ENCODE measurements at places on chromosomes 11 and 22. TPM values are rescaled to one million over a fixed set of nuclear protein-coding genes. Genes with fewer than 3 reads are reported as not detected.

The CAT gene
- 164 TPM for total RNA-seq

The STK33 gene
- 18.5 TPM for total RNA-seq

GRCh38 chr22:42022162-42022847, 23.7 kb downstream of the WBP2NL start:
- no peak for DNase-seq

The FAM227A gene
- total RNA-seq = 0.55 TPM

The CATSPER1 gene
- total RNA-seq = not detected

- DNase-seq = no peak
Measured at GRCh38 chr11:33160587-33160986, 693 bp downstream of the CSTF3 start.

DNA sequence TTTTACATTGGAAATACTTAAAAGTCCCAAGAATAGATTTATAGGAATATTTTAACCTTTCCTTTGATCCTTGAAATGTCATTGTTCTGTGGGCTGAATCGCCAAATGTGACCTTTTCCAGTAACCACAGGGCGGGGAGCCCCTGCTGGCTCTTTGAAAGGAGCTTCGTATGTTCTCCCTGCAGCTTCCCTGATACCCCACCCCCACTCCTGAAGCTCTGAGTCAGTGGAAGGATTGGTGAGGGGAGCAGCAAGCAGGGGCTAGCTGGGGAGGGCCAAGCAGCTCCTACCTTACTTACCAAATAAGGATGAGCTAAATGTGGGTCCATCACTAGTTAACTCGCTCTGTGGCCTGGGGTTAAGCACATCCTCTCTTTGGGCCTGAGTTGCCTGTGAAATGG, 87.7 kb downstream of the CHST1 start:
- no peak for DNase-seq

DNA sequence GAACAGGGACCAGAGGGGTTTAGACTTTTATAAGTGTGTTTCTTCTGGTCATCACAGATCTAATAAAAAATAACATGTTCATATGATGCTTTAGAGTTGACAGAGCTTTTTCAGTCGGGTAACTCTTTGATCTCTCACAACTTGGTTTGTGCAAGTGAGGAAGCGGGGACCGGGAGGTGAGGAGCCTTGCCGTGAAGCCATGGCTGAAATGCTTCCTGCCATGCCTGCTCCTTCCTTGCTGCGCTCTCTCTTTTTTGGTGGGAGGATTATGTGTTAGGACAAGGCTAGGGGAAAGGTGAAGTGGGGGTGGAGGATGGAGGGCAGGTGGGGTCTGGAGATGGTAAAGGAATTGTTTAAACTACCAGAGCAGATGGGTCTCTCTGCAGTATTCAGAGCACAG, 23.8 kb downstream of the TEAD1 start:
- DNase-seq = no peak

GRCh38 chr22:23089633-23090456, 19.5 kb downstream of the GNAZ start:
- DNase-seq = no peak

DNA sequence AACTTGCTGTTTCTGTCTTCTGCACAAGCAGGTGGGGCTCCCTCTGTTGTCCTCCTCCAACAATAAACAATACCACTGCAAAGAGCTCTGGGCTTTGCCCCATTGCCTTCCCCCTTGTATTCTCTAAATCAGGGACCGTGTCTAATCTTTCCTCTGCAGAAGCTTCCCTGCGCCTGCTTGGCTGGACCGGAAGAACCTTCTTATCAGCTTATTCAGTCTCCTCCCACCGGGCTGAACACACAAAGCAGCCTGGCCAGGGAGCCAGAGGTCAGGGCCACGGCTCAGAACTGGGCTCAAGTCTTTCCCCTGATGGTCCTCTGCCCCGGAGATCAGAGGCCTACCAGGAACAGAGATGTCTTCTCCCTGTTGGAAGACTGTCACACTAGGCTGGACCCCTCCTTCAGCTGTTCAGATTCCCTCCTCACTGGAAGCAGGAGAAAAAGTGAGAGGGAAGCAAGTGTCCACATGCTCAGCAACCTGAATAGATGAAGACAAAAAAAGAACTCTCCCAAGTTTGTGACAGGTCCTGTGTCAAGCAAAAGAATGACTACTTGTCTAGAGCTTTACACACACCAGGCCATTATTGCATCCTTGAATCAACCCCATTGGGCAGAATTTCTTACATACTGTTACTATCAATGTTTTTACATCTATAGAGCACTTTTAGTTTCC, 63.7 kb downstream of the RAB30 start:
- DNase-seq = no peak

The FAM111B gene
- total RNA-seq = not detected
